Activated CD4-positive, alpha-beta memory T cell treated with anti-CD3 and anti-CD28 coated beads for 36 hours (primary cell): ENCODE measurements at places on chromosomes 2 and 18.

- DNase-seq = no peak
Observed at GRCh38 chr2:170798996-170799395, 17.7 kb upstream of the GAD1 start.

GRCh38 chr2:157644776-157645175, 16.1 kb upstream of the ACVR1C start:
- no peak for DNase-seq

DNA sequence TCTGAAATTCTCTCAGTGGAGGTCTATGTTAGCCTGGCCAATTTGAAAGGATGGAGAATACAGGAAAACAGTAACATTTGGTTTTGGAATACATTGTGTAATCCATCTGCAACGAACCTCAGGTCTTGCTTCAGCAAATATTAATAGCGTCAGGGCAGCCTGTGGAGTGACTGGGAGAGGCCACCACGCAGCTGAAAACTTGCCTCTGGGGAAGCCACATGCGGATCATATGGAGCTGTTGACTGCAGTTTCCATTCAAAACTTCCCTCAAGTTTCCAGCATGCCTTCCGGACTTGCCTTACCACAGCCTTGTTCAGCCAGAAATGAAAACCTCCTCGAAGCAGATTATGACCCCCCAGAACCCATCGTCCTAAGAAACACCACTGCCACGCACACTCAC, 25.7 kb downstream of the BCL11A start:
- no peak for DNase-seq

DNA sequence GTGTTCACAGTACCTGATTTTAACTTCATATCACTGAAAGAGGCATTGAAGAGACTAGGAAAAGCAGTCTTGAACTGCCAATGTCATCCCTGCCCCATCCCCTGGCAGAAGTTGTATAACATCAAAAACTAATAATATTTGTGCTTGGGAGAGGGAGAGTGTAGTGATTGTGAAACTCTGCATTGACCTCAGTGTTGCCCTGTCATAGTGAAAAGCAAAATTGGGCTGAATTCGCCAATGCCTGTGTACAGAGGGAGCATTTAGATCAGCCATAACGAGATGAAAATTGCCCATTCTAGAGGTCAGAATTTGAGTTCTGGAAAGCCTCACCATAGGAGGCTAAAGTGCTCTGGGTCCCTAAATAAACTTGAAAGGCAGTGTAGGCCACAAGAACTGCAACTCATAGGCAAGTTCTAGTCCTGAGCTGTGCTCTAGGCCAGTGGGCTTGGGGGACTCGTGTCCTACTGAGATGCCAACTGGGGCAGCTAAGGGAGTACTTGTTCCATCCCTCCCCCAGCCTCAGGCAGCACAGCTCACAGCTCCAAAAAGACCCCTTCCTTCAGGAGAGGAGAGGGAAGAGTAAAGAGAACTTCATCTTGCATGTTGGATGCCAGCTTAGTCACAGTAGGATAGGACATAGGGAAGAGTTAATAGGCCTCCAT, 855.6 kb downstream of the TSN start:
- no peak for DNase-seq

DNA sequence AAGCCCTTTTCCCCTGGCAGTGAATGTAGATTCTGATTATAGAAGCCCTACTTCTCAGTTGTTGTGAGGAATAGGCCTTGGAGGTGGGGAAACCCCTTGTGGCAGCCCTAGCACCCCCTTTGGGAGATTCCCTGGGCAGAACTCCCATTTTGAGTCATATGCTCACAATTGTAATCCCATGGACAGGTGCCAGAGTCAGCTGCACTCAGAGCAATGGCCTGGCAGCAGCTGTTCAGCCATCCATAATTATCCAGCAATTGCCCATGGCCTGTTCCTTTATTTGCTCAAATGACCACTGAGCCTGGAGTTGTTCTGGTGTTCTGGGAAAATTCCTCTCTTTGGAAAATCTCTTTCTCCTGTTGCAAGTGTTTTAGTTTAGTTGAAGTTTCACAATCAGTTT, 71.7 kb downstream of the PTRHD1 start:
- peak; percentile 36 for DNase-seq

- no peak for DNase-seq
Observed at GRCh38 chr18:9025091-9025838, 77.2 kb upstream of the NDUFV2 start.

- DNase-seq = peak; percentile 36
Observed at GRCh38 chr2:28004086-28004485, 113.6 kb downstream of the BABAM2 start.

DNA sequence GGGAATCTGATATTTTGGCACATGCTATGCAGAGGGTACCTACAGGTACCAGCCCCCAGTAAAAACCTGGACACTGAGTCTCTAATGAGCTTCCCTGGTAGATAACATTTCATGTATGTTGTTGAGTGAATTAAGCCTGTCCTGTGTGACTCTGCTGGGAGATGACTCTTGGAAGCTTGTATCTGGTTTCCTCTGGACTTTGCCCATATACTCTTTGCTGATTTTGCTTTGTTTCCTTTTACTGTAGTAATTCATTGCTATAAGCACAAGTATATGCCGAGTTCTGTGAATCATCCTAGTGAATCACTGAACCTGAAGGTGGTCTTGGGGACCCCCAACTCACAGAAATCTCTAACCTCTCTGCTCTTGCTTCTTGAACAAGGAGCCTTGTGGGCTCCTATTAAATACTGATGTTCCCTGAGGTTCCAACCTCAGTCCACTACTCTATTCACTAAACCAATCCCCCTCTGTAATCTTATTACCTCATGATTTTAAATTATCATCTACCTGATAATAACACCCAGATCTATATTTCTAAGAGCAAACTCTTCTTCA, 94.3 kb upstream of the WDSUB1 start:
- DNase-seq = no peak

DNA sequence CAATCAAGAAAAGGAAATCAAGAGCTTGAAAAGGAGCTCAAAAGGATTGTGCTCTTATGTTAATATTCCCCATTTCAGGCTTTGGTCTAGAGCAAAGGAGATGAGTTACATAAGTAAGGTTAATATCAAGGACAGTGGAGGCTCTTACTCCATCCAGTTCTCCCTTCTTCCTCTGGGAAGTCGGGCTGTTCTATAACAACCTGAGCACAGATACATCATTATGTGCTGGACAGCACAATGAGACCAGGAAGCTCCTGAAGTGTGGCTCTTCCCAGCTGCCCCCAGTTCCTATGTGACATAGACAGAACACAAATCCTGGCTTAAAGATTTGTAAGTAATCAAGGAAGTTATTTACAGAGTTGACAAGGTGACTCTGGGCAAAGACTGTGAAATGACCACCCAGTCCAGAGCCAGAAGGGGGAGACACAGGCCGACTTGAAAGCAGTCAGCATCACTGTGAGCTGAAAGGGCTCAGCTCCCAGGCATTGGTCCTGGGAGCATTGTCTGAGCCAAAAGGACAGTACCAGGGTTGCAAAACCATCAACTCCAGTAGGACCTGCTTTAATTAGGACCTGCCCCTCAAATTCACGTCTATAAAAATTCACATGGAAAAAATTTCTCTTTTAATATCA, 917.6 kb upstream of the ACVR2A start:
- DNase-seq = peak; percentile 11

GRCh38 chr18:31563778-31564177, 27.9 kb upstream of the TTR start:
- DNase-seq = no peak

GRCh38 chr2:109451671-109452070, 162.1 kb downstream of the SEPTIN10 start:
- DNase-seq = no peak

GRCh38 chr2:42339191-42339912, 21.7 kb downstream of the COX7A2L start:
- no peak for DNase-seq

GRCh38 chr2:105744091-105744908, 412 bp upstream of the NCK2 start:
- peak; percentile 70 for DNase-seq

GRCh38 chr18:5729983-5730699, 165.2 kb downstream of the TMEM200C start:
- no peak for DNase-seq

DNA sequence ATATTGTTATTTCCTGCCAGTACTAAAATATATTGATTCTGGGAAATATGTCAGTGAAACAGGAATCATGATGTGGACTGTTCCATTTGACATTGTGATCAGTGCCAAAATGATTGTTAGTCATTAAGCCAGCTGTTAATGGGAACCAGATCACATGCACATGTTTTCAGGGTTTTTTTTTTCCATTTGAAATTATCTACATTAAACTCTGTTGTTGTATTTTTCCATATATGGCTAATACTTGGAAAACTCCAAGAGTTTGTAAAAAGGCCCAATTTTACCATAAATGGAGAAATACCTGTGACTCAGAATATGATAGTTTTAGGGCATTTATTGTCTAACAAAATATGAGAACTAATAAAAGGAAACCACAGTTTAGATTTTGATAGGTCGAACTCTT, 13.4 kb downstream of the ITGAV start:
- no peak for DNase-seq

DNA sequence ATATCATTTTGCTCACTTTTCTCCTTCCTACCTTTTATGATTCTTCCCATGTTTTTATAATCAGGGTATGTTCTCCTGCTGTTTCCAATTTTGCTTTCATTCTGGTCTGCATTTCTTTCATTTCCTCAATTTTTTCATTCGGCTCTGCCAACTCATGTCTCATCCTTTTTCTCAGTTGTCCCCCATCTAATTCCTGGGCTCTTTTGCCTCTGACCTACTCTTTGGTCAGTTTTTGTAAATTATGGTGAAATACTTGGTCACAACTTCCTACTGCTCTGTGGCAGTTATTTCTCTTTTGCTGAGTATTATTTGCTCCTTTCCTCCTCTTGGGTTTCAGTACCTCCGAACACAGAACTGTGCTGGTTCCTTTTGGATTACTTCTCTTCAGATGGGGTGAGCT, 27.5 kb downstream of the MYO7B start:
- DNase-seq = no peak

DNA sequence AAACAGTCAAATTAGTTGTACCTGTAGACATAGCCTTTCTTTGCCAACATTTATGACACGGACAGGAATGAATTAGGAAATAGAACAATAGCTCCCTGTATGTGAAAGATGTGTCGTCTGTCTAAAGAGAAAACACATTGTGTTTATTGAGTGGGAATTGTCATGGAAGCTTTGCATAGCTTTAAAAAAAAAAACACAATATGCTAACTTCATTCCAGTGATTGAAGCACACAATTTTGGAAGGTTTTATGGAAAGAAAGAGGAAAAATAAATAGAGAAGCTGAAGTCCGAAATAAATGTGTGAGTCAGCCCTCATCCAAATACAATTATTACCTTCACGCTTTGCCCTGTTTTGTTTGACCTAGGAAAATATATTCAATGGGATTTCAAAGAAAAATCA, 1095.7 kb downstream of the TSN start:
- DNase-seq = no peak

GRCh38 chr2:66137606-66138130, 297.3 kb upstream of the MEIS1 start:
- DNase-seq = no peak

- peak; percentile 51 for DNase-seq
Observed at GRCh38 chr2:32009516-32010256, 1.1 kb downstream of the MEMO1 start.

GRCh38 chr2:207279520-207279919, 113.8 kb upstream of the KLF7 start:
- peak; percentile 25 for DNase-seq

DNA sequence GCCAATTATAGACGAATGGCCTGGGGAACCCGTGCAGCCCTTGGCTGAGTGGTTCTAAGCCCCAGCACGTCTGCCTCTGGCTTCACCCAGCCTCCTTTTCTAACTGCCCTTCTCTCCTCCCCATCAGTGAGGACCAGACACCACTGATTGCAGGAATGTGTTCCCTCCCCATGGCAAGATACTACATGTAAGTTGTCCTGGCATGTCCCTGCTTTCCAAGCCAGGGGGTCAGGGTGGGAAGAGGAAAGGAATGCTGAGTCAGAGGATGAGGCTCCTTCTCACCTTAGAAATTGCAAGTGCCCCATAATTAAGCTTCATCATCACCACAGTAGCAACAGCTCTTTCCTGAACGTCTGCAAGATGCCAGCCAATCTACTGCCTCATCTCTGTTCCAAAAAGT, 4.8 kb downstream of the IL1F10 start:
- no peak for DNase-seq

DNA sequence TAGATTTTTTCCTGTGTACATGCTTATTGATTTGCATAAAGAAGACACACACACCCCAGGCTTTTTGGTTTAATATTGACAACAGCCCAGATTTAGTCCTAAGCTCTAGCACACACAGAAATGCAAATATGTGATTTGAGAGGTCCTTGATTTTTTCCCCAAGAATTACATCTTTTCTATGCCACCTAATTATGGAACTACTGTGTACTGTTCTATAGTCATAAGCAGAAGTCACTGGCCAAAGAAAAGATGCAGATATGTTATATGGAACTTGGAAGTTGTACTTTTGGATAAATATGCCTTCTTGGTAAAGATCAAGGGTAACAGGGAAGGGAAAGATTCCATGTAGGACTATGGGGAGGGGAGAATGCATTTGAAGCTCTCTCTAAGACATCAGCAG, 105.6 kb downstream of the SETBP1 start:
- DNase-seq = no peak

DNA sequence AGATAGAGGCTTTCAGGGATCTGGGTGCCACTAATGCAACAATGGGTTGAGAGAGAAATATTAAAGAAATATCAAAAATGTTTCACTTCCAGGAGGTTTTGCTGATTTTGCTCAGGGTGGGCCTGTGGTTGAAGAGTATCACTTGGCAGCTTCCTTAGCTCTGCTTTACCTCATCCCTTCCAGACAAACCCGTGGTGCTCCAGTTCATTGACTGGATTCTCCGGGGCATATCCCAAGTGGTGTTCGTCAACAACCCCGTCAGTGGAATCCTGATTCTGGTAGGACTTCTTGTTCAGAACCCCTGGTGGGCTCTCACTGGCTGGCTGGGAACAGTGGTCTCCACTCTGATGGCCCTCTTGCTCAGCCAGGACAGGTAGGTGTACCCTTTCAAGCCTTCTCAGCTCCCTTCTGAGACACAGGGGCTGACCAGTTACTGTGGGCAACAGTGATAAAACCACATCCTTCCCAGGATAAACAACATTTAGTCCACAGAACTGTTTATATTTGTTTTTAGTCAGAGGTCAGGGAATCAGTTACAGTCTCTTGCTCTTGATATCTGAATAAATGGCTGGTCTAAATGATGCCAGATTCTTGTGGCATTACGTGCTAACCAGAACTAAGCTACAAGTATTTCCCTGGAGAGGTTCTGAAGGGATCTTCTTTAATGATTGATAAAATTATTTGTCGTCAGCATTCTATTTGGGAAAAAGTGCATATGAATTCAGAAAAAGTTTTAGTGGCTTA, 7.0 kb downstream of the SLC14A1 start:
- no peak for DNase-seq

DNA sequence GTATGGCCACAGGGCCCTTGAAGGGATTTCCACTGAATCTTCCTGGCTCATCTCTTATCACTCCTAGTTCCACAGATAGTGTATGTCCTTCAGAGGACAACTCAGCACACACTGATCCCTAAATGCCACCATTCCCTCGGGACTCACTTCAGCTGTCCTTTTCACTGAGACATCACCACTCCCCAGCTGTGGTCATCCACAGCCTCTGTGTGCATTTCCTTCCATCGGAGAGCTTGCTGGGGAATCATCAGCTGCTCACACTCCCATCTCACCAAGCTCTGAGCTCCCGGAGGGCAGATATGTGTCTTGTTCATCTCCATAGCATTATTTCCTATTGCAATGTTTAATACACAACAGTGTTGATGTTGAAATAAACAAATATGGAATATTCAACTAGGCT, 759.5 kb downstream of the RNF144A start:
- DNase-seq = no peak

- no peak for DNase-seq
Observed at GRCh38 chr2:43438858-43439655, 156.8 kb downstream of the THADA start.

GRCh38 chr2:71001981-71002570, 7.4 kb upstream of the TEX261 start:
- no peak for DNase-seq
